ENCODE measurements at places on chromosomes 5 and 9.

DNA sequence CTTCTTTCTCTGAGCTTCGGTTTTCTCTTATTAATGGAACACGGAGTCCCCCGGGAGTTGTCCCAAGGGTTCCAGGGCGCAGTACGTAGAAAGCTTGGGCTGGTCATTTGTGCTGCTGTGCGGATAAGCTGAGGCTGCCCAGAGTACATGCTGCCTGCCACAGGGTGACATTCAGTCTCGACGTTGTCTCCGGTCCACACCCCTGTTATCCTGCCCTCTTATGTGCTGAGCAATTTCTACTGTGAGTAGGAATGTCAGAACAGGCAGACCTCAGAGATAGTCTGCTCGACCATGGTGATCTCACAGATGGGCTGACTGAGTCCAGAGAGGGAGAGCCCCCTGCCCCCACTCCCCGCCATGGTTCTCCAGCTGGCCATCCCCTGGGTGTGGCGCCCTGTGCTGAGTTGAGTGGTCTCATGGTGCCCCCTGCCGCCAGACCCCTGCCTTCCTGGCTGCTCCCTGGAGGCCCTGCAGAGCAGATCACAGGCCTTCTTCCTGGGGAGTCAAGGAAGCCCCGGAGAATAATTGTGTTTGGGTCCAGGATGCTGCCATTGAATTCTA, 124.0 kb downstream of the RGS3 start:
- no peak for DNase-seq

DNA sequence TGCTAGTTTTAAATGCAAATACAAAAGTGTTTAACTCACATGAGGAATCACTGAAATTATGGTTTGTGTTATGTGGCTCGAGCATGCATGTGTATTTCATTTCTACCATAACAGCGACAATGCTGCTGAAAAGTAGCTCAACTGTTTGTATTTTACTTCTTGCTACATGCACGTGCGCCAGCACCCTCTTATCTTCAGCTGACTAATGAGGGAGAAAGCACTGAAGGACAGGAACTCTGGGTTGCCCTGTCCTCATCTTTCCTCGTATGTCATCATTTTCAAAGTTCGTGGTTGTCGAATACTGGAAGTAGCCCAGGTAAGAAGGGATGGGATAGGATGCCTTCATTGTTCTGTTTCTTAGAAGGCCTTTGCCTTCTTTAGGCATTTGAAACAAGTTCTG, 120.3 kb downstream of the SYK start:
- DNase-seq: no peak

- no peak for DNase-seq
These were observed 126.0 kb upstream of the IL12B start for GRCh38 chr5:159456261-159456660.

- DNase-seq: no peak
These were observed 339.4 kb downstream of the PRELID2 start for GRCh38 chr5:145495741-145496140.

DNA sequence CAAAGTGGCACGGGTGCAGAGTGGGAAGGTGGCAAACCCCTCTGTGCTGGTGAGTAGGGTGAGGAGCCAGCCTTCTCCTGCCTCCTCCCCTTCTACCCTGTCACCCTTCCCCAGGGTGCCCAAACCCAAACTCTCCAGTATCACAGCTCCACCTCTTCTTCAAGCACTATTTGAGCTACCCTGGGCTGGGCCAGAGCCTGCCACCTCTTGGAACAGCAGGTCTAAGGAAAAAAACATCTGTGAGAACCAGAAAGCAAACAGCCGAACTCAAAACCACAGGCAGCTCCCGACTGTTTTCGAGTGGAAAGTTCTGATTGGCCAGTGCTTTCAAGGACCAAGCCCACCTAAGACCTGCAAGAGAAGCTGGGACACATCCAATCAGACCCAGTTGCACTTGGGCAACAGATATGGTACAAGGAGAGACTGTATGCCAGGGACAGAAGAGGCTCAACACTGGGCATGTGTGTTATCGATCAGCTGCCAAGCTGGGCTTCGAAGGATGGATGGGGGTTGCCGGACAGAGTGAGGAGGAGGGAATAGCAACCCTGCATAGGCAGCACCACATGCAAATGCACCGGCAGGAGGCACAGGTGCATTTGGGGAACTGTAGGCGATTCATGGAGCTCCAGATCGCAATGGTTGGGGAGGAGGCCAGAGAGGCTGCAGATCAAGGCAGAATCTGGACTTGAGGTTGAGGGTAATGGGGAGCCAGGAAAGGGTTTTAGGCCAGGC, 19.7 kb downstream of the ACSL6 start:
- no peak for DNase-seq

DNA sequence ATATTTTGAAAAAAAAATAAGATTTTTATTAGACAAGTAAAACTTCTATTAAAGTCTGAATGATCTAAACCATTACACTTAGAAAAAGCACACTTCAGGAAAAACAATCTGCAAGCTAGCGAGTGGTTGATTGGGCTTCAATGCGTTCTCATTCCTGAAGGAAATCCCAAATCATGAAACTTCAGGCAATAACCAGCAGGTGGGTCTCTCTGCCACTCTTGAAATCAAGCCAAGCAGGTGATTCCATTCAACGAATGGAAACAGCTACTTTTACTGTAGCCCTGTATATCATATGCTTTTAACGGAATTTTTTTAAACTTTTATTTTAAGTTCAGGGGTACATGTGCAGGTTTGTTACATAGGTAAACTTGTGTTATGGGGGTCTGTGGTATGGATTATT, 234.5 kb upstream of the TRPM3 start:
- DNase-seq: no peak

GRCh38 chr9:17116400-17116837, 18.4 kb upstream of the CNTLN start:
- DNase-seq: no peak

DNA sequence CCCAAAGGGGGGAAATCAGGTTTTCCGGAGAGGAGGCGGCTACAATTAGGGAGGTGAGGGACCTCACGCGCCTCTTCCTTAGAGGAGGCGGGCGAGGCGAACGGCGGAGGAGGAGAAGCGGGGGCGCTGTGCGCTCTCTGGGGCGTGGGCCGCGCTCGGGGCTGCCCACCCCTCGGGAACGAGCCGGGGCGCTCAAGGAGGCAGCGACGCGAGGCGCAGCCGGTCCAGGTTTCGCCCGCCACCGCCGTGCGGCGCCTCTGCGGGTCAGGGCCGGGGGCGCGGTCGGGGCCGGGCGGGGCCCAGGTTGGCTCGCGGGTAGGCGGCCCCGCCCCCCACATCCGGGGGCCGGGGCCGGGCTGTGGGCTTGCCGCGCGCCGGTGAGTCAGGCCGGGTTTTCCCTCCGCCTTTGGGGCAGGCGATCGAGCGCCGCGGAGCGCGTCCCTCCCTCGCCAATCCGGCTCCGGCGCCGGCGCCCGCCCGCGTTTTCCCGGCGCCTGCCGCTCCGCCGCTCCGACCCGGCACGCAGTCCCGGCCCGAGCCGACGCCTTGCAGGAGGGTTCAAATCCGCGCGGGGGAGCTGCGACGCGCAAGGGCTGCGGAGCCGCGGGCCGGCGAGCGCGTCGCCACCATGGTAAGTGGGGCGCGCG, at the start of gene N4BP3:
TSS of gene N4BP3 (plus strand) at position 392 of the 647 bp plus-strand sequence. CDS start 6,052 bp downstream, outside the sequence.
- DNase-seq: peak; percentile 85

- no peak for DNase-seq
These were observed 219.6 kb upstream of the ZNF462 start for GRCh38 chr9:106643211-106643930.

- no peak for DNase-seq
These were observed 117.4 kb upstream of the PANK3 start for GRCh38 chr5:168696611-168697010.

GRCh38 chr9:4769321-4770080, 23.2 kb upstream of the RCL1 start:
- DNase-seq: no peak

GRCh38 chr5:16074358-16074757, 105.2 kb downstream of the MARCHF11 start:
- DNase-seq: no peak

GRCh38 chr5:137164536-137164935, 334.6 kb downstream of the SPOCK1 start:
- DNase-seq: no peak
